ENCODE measurements at places on chromosomes 5 and 9. TPM values are rescaled to one million over a fixed set of nuclear protein-coding genes. Genes with fewer than 3 reads are reported as not detected.

GRCh38 chr5:56309262-56309826 lies 76.2 kb upstream of the ANKRD55 start:
- no peak for DNase-seq

DNA sequence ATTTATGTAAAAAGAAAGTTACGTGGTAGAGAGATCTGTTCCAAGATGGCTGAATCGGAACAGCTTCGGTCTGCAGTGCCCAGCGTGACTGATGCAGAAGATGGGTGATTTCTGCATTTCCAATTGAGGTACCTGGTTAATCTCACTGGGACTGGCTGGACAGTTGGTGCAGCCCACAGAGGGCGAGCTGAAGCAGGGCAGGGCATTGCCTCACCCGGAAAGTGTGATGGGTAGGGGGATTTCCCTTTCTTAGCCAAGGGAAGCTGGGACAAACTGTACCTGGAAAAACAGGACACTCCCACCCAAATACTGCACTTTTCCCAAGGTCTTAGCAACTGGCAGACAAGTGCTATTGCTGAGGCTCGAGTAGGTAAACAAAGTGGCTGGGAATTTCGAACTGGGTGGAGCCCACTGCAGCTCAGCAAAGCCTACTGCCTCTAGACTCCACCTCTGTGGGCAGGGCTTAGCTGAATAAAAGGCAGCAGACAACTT lies 13.1 kb upstream of the HSD17B4 start:
- DNase-seq = no peak

DNA sequence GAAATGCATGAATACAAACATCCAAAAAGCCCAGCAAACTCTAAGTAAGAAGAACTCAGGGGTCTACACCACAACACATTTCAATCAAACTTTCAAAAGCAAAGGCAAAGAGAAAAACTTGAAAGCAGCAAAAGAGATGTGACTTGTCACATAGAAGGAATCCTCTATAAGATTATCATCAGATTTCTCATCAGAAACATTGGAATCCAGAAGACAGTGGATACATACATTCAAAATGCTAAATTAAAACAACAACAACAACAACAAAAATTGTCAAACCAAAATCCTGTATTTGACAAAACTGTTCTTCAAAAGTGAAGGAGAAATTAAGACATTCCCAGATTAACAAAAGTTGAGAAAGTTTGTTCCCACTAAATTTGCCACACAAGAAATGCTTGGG lies 362.7 kb downstream of the ZNF608 start:
- no peak for DNase-seq

- no peak for DNase-seq
Measured at GRCh38 chr5:16544607-16545374, 72.0 kb downstream of the RETREG1 start.

GRCh38 chr9:95125652-95126051 lies 191.9 kb downstream of the FANCC start:
- DNase-seq = no peak

Gene RABGAP1
- 44.4 TPM for total RNA-seq

Gene TMEM267
- 3.1 TPM for total RNA-seq

Gene NKD2
- total RNA-seq = 4.4 TPM

Gene PCDHGB2
- total RNA-seq = 3.0 TPM

Gene PWWP2A
- 23.7 TPM for total RNA-seq

Gene KLHL3
- 16.8 TPM for total RNA-seq

Gene ARL14EPL
- not detected for total RNA-seq

Gene QRFP
- total RNA-seq = not detected

Gene ACOT12
- not detected for total RNA-seq

Data from cardiac muscle cell (in vitro differentiated cells and primary cell).